ENCODE measurements at places on chromosomes 2 and 18.

DNA sequence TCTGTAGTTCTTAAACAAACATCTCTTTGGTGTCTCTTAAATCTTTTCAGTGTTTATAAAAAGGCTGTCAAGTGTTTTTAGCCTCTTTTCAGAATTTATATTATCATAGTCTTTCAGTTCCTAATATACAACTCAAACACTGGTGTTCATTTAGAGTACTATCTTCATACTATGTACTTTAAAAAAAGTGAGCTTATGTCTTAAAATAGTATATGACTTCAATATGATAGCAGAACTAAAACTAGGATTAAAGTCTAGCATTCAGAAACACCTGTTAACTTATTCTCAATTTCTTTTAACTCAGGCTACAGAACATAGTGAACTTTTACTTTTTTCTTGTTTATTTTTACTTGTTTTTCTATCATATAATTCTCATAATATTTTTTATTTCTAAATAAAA lies 14.7 kb upstream of the IKZF2 start:
- DNase-seq = no peak

- no peak for DNase-seq
Measured at GRCh38 chr2:207925601-207926000, 99.7 kb downstream of the PLEKHM3 start.

DNA sequence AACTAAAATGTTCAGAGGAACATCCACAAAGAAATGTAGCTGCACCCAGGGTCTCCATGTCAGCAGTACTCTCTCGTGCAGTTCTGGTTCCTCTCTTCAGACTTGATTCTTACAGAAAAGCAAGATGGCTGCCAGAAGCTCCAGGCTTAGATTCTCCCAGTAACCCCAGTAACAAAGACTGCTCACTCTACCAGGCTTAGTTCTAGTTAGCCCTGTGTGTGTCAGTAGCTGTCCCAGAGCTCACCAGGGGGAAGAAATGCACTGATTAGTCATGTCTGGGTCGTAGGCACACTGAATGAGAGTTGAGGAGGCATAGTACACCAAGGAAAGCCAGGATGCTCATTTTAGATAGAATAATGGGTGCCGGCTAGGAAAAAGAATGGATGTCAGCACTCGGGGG lies 395.0 kb upstream of the NRP2 start:
- no peak for DNase-seq

GRCh38 chr2:11809586-11810236 lies 63.3 kb downstream of the LPIN1 start:
- DNase-seq = no peak

DNA sequence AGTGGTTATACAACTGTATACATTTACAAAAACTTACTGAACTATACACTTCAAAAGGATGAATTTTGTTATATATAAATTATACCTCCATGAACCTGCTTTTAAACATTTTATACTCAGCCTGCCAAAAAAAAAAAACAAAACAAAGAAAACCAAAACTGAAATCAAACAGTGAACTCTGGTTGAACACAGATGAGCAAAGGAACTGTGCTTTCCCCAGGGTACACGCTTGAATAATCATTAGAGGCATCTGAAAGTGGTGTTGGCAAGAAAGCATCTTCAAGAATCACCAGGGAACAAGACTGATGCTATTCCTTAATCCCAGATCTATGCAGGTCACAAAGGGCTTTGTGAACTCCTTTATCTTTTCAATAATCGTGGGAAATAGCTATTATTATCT lies 77.0 kb upstream of the LYPD1 start:
- DNase-seq = no peak

GRCh38 chr2:108632332-108633160 lies 86.7 kb upstream of the RANBP2 start:
- DNase-seq = no peak

GRCh38 chr2:24822049-24822706 lies 29.0 kb downstream of the CENPO start:
- DNase-seq = no peak

- no peak for DNase-seq
Measured at GRCh38 chr2:202098291-202098690, 25.2 kb downstream of the KIAA2012 start.

GRCh38 chr2:190663348-190663747 lies 14.5 kb downstream of the NAB1 start:
- DNase-seq = no peak

DNA sequence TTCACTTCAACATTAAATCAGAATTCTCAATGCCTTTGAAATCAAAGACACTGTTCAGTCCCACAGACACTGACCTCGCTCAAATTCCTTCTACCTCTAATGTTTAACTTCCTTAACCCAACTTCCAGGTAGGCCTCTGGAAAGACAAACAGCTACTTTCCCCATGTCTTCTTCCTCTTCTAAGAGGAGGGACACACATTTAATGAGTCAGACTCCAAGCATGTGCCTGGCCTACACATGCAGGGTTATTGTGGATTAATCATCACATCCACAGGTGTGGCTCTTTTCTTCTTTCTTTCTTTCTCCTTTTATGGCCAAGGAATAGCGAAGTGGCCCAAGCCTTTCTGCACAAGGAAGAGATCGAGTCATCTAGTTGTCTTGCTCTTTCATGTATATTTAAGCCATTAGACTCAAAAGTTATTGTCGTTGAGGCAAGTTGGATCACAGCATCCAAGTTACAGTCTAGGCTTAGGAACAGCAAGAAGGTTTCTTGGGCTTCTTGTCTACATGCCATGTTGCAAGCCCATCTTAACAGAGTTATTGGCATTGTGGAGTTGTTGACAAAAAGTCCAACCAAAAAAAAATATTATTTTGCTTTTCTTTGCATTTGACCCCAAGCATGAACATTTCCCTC lies 387.8 kb downstream of the IRS1 start:
- peak; percentile 94 for DNase-seq

- DNase-seq = no peak
Measured at GRCh38 chr18:48833701-48834412, 116.9 kb downstream of the SMAD7 start.

DNA sequence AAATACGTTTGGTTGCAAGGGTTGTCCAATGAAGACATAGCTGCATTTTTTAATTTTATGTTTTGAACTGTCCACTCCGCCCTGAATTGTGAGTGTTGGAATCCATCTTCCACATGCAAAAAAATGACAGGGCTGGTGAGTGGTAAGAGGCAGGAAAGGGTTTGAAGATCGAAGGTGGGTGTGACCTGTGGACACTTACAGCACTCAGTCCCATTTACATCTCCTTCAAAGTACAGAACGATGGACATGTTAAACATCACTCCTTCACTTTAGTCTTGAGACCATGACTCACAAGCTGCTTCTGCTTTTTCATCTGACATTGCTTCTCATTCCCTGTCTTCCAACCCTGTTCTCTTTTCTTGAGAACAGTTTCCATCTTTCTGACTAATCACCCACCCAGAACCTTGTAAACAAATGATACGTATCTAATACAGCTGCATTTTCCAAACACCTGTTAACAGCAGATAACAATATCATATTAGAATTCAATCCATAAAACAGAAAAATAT lies 179.3 kb downstream of the ZNF516 start:
- DNase-seq = no peak

- DNase-seq = no peak
Measured at GRCh38 chr2:120192280-120192679, 30.9 kb downstream of the TMEM185B start.

DNA sequence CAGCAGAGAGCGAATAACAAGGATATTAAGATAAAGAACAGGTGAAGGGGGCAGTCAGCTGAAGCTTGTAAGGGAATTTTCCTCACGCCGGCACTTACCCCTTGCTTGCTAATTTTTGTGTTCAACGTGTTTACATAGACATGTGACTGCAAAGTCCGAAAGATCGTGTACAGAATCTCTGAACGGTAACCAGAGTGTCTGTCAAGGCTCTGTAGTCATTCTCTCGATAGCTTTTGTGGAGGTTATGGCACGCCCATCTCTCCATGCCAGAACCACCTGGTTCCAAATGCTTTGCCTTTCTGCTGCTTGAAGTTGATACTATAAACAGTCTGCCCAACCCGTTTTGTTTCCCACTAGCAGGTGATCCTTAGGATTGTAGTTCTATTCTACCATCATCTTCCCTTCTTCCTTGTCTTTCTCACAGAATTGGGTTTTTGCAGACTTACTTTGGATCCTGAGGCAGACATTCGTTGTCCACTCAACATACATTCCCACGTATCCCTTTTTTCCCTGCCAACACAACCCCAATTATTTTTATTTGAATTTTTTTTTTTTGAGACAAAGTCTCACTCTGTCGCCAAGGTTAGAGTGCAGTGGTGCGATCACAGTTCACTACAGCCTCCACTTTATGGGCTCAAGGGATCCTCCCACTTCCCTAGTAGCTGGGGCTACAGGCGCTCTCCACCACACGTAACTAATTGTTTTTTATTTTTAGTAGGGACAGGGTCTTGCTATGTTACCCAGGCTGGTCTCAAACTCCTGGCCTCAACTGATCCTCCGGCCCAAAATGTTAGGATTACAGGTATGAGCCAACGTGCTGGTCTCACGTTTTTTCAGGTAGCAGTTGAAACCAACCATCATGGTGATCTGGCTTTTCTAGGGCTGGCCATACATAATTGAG lies 1.3 kb upstream of the USP34 start:
- DNase-seq = no peak

GRCh38 chr2:158312981-158313380 lies 143.6 kb downstream of the CCDC148 start:
- DNase-seq = no peak

DNA sequence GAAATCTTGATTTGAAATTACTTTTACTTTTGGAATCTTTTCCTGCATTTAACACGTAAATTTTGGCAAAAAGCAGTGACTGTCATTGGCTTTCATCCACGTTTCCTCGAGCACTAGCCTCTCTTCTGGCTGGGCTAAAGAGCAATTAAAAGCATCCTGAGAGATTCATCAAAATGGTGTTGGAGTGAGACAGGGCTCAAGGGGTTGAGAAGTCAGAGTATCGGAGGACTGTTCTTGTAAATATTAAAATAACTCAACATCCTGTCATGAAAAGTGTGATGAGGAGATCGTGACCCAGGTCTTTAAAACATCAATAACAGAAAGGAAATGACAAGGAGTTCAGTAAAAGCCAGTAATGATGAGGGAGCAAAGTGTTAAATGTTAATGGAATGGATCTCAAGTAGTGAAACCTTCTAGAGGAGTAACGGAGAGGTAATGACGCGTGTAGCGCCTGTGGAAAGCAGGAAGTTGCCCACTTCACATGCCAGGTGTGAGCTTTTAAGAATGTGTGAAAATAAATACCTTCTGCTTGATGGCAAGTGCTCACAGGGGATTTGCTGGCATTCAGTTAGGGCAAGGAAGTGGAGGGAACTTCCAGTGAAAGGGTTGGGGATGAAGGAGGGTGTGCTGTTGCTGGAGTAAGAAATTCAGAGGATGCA lies 754.4 kb downstream of the ADCYAP1 start:
- DNase-seq = peak; percentile 23

- DNase-seq = no peak
Measured at GRCh38 chr18:6722690-6723089, 6.8 kb upstream of the ARHGAP28 start.

DNA sequence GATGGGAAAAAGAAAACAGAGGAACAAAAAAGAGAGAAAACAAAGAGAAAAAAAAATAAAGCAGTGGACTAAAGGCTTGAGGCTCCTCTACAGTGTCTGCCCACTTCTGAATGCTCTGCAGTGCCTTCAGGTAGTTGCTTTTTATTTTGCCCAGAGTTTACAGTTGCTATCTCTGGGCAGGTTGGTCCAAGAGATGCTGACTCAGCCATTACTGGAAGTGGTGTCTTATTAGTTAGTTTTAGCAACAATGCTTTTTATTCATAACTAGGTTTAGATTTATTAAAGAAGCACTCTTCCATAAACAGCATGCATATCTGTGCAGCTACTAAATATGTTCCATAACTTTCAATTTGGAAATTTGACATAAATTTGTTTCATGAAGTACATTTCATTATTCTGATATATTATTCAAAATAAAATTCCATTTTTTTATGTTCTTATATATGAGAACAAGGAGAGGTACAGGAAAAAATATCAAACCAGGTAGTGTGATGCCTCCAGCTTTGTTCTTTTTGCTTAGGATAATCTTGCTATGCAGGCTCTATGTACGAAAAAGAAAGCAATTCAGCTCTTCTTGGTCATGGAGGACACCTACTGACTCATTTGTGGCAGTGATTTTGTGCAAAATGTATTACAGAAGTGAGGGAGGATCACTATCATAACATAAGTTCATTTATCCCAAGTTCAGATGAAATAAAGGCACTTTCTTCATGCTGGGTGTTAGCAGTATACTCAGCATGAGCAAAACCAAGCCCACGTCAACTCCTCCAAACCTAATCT lies 69.5 kb downstream of the RPIA start:
- no peak for DNase-seq

GRCh38 chr2:44752761-44753160 lies 188.7 kb upstream of the SIX3 start:
- no peak for DNase-seq

DNA sequence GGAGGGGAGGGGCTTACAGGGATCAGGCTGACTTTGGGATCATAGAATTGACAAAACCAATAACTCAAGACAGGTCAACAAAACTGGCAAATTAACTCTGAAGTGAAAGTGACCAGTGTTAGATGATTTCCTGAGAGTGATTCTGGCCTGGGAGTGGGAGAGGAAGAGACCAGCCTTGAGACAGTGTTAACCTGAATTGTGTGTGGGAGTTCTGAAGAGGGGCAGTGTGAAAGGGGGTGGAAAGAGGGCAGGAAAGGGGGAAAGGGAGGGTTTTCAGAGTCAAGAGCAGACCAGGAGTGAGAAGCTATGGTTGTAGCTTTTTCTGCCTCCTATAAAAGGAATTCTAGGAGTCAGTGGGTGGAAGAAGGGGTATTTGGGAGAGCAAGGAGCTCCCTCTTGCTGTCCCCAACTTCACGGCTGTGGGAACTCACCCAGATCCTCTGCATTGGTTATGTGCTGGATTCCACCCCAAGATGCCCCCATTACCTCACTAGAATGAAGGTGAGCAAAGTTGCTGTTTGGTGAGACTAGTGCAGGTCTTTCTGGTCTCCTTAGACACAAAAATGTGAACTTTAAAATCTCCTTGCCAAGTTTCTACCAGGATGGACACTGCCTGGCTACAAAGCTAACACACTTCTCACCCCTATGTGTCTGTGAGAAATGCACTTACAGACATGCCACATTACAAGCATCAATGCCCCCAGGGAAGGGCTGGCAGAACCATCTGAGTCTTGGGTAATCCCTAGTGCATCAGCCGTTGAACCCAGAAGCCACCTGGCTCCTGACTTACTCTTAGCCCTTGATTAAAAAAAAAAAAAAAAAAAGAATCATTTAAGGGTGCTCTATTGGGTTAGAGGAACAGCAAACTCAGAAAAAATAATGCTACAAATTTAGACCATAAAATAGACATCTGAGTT lies 61.6 kb downstream of the BMP10 start:
- no peak for DNase-seq

- no peak for DNase-seq
Measured at GRCh38 chr2:21944536-21944935, 820.8 kb downstream of the TDRD15 start.

GRCh38 chr2:221551864-221552263 lies 20.2 kb downstream of the EPHA4 start:
- no peak for DNase-seq

- no peak for DNase-seq
Measured at GRCh38 chr2:225614915-225615314, 215.4 kb downstream of the NYAP2 start.

DNA sequence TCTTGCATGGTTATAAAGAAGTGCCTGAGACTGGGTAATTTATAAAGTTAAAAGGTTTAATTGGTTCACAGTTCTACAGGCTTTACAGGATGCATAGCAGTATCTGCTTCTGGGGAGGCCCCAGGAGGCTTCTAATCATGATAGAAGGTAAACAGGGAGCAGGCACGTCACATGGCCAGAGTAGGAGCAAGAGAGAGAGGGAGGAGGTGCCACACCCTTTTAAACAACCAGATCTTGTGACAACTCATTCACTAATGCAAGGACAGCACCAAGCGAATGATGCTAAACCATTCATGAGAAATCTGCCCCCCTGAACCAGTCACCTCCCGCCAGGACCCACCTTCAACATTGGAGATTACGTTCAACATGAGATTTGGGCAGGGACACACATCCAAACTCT lies 141.1 kb downstream of the EN1 start:
- no peak for DNase-seq
